ENCODE measurements at places on chromosomes 16 and 17.

GRCh38 chr17:56488800-56489199 lies 104.7 kb upstream of the NOG start:
- DNase-seq, result no peak

- DNase-seq, result no peak
Observed at GRCh38 chr17:49280918-49281317, 50.3 kb upstream of the PHOSPHO1 start.

GRCh38 chr17:2067608-2068024 lies 12.7 kb downstream of the HIC1 start:
- no peak for DNase-seq

- DNase-seq, result peak; percentile 61
Observed at GRCh38 chr17:66430846-66431795, 128.7 kb downstream of the PRKCA start.

GRCh38 chr17:38748149-38748891 lies at the start of gene PCGF2:
Gene PCGF2 (minus strand): TSS chr17:38748336. CDS start chr17:38740402, 7,934 bp downstream.
- DNase-seq, result peak; percentile 45

- DNase-seq, result no peak
Observed at GRCh38 chr16:2820836-2821486, 3.9 kb downstream of the PRSS21 start.

DNA sequence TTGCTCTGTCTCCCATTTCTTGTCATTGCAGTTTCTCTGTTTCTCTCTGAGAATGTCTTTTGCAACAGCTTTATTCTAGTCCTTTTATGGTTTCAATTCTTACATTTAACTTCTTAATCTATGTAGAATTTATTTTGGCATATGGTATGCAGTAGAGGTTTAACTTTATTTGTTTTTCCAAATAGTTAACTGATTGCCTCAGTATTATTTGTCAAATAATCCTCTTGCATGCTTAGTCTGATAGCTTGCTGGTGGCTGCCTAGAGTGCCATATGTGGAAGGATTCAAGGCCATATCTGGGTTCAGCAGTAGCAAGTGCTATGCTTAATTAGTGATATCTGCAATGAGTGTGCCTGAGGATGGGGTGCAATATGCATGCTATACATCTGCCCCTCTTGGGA lies 6.9 kb downstream of the SNTB2 start:
- DNase-seq, result no peak

- no peak for DNase-seq
Observed at GRCh38 chr17:39231091-39231561, 5.4 kb upstream of the STAC2 start.

- no peak for DNase-seq
Observed at GRCh38 chr17:1041746-1042145, 44.8 kb downstream of the TIMM22 start.

DNA sequence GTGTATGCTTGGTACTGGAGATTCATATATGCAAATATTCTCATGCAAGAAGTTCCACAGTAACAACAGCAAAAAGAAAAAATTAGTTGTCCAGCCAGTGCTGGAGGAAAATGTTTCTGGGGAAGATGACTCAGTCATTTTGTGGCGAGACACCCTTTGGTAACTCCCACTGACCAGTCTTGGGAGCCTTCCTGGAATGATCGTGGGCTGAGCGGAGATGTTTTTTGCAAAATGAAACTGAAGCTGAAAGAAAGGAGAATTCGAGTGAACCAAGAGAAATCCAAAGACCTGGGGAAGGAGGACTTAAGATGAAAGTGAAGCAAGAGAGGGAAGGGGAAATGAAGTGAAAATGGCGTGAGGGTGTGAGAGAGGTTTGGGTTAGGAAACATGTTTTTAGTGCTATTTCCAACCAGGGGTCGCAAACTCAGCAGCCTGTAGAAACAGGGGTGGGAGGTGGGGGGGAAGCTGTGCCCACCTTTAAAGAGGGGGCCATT lies 5.2 kb downstream of the ITPRIPL2 start:
- peak; percentile 41 for DNase-seq

DNA sequence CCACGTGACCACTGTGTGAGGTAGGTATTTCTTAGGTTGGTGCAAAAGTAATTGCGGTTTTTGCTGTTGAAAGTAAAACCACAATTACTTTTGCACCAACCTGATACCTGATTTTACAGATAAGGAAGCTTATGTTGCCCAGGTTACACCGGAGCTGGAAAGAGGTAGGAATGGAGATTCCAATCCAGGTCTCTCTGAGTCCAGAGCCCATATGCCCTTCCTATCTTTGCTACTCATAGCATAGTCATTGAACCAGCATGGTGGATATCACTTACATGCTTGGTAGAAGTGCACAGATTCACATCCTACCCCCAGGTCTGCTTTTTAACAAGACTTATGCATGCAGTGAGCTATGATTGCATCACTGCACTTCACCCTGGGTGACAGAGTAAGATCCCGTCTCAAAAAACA lies 61.8 kb downstream of the ARSG start:
- DNase-seq, result no peak

DNA sequence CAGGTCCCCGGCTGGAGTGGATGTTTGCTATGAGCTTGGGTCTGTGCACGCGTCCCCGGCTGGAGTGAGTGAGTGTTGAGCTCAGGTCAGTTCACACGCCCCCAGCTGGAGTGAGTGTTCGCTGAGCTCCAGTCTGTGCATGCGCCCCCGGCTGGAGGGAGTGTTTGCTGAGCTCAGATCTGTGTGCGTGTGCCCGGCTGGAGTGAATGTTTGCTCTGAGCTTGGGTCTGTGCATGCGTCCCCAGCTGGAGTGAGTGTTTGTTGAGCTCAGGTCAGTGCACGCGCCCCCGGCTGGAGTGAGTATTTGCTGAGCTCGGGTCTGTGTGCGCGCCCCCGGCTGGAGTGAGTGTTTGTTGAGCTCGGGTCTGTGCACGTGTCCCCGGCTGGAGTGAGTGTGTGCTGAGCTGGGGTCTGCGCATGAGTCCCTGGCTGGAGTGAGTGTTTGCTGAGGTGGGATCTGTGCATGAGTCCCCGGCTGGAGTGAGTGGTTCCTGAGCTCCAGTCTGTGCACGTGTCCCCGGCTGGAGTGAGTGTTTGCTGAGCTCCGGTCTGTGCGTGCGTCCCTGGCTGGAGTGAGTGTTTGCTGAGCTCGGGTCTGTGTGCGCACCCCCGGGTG lies 284.2 kb downstream of the SNX29 start:
- DNase-seq, result no peak

DNA sequence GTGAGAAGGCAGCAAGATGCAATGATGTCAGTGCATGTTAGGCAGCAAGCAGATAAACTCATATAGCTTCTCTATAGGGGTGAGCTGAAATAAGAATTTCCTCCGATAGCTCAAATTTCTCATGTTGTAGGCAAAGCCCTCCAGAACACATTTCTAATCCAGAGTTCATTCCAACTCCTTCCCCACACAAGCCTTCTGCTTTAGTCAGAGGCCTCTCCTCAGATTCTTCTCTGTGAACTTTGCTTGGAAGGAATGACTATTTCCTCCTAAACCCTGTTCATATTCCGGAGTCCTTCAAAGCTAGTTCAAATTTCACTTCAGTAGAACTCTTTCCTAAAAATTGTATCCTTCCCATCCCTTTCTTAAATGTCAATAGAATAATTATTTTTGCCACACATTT lies 144.8 kb downstream of the KCNJ2 start:
- no peak for DNase-seq

GRCh38 chr17:57051886-57052361 lies 33.1 kb upstream of the AKAP1 start:
- no peak for DNase-seq

DNA sequence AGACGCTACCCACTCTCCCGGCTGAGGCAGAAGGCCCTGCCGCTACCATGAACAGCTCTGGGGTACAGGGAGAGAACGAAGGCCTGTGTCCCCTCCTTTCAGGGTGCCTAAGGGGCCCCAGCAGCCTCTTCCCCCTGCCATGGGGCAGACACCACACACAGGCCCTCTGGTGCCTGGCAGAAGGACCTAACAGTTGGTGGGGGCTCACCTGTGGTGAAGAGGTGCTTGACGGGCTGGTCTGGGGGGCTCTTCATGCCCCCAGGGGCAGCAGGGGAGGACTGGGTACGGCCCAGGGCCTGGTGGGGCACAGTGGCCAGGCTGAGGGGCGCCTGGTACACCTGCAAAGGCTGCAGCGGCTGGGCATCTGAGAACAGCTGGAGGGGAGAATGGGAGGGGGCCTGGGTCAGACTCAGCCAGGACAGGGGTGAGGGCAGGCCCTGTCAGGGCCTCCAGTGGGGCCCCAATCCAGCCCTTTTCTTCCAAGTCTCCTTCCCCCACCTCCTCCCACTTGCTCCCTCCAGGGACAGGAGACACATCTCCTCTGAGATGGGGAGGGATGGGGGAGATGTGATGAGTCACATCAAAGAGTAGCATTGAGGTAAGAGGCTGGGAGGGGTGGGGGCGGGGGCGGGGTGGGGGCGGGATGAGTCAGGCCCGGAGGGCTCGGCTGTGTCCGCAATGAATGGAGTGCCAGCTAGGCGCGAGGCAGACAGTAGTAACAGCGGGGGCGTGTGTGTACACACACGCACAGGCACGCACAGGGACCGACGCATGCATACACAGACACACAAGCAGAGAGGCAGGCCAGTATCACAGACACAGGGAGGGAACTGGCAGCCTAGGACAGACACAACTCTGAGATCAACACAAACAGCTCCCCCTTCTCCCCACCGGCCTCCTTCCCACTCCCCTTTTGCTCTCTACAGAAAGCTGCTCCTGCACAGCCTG lies 16.1 kb downstream of the G6PC3 start:
- DNase-seq, result no peak

- DNase-seq, result no peak
Observed at GRCh38 chr17:81833921-81834830, 674 bp downstream of the PPP1R27 start.

DNA sequence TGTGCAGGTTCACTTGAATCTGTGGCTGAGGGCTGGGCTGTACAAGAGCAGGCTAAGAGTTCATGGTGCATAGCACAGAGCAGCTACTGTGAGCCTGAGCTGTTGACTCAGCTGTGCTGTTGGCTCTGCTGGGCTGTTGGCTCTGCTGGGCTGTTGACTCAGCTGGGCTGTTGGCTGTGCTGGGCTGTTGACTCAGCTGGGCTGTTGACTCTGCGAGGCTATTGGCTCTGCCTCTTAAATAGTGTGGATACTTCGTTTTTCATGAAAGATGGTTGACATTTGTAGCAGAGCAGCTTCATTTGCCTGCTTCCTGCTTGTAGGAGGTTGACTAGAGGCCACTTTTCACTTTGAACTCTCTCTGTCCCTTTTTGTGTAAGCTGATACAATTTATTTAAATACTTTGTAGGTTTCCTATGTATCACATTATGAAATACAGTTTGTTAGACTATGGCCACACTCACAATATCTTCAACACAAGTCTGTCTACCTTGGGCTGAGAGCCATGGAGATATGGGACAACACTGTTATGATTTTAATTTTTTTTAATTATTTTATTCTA lies 40.3 kb upstream of the CCNF start:
- no peak for DNase-seq

- peak; percentile 3 for DNase-seq
Observed at GRCh38 chr17:51231999-51232398, 27.9 kb downstream of the MBTD1 start.

DNA sequence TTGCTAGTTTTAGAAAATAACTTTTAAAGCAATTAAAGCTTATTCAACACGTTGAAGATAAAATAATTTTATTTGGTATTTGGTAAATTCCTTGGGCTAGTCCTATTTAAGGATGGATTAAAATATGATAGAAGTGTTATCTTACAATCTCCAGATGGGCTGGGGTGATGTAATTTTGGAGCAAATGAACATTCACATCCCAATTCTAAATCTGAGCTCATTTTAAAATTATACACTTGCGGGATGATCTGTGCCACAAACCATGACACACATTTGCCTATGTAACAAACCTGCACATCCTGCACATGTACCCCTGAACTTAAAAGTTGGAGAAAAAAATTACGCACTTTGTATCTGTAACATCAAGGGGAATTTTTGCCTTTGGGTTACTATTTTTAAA lies 31.5 kb downstream of the NLK start:
- no peak for DNase-seq

DNA sequence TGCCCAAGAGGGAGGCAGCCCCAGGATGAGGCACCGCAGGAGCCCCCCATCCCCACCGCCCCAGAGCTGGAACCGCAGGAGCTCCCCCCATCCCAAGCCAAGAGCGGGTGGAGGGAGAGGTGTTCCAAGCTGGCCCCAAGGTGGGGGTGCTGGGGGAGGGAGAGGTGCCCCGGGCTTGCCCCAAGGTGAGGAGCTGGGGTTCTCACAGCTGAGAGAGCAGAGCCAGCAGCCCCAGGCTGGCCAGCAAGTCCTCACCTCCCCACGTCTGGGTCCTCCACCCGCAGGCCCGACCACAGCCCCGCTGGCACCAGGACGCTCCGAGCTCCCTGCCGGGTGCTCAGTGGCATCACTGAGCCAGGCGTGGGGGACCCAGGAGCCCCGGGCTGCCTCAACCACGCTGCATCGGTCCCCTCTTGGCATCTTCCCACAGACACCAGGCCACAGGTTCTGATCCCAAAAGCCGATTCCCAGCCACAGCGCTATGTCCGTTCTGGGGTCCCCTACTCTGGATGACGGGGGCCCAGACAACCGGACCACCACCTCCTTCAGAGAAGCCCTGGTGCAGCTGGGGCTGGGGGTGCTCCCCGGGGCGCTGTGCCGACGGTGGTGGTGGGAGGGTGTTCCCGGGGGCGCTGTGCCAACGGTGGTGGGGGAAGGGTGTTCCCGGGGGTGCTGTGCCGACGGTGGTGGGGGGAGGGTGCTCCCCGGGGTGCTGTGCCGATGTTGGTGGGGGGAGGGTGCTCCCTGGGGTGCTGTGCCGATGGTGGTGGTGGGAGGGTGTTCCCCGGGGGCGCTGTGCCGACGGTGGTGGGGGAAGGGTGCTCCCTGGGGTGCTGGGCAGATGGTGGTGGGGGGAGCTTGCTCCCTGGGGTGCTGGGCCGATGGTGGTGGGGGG lies 15.4 kb upstream of the WDR45B start:
- no peak for DNase-seq

- DNase-seq, result no peak
Observed at GRCh38 chr17:38746849-38747462, 1.2 kb downstream of the PCGF2 start.

- DNase-seq, result no peak
Observed at GRCh38 chr17:37475731-37476420, 13.8 kb upstream of the DUSP14 start.

DNA sequence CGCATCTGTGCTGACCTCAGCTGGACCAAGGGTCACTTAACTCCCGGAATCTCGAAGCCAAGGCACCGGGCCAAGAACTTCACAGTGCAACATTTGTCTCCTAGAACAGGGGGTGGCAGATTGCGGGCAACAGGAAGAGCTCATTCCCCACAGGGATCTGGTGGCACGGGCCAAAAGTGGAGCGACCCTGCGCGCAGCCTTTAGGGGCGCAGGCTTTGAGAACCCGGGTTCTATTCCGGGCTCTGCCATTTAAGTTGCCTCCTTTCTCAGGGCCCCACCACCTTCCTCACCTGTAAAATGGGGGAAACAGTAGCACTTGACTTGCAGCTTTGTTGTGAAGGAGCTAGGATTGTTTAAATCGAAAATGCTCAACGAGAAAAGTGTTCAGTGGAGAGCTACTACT lies 651 bp downstream of the SHMT1 start:
- peak; percentile 1 for DNase-seq

GRCh38 chr17:73645050-73645871 lies 1.0 kb upstream of the SDK2 start:
- DNase-seq, result no peak

All from HL-60 (cell line).